Activated T-helper 17 cell treated with anti-CD3 and anti-CD28 coated beads, Interleukin-2, amount 50 U/mL, for 72 hours (primary cell): ENCODE measurements at places on chromosomes 6 and 20. TPM values are rescaled to one million over a fixed set of nuclear protein-coding genes. Genes with fewer than 3 reads are reported as not detected.

DNA sequence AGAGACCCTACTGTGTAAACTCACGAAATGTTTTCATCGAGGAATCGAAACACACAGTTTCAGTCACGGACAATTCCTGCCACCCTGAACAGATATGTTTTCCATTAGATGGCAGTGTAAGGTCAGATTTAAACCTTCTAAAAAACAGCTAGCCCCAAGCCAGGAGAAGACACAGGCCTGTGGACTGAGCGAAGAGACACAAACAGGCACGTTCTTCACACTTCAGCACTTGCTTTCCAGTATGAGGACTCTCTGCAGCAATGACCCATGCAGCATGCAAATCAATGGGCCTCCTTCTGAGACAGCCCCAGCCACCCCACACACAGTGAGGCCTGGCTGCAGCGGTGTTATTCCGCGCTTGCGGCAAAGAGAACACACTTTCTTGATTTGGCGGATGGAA lies 31.9 kb downstream of the HUS1B start:
- ATAC-seq = no peak

Gene PCK1
- total RNA-seq = not detected

GRCh38 chr6:34425132-34425497 lies 754 bp downstream of the RPS10 start:
- no peak for ATAC-seq

Gene TDRD6
- total RNA-seq = not detected

DNA sequence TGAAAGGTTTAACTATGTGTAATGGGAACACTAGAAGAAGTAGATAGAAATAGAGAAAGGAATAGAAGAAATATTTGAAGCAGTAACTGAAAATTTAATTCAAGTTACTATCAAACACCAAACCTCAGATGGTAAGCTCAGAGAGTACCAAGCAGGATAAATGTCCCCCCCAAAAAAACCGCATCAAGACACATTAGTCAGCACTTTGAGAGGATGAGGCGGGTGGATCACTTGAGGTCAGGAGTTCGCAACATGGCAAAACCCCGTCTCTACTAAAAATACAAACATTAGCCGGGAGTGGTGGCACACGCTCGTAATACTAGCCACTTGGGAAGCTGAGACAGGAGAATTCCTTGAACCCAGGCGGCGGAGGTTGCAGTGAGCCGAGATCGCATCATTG lies 253.1 kb downstream of the C6orf118 start:
- ATAC-seq = no peak

DNA sequence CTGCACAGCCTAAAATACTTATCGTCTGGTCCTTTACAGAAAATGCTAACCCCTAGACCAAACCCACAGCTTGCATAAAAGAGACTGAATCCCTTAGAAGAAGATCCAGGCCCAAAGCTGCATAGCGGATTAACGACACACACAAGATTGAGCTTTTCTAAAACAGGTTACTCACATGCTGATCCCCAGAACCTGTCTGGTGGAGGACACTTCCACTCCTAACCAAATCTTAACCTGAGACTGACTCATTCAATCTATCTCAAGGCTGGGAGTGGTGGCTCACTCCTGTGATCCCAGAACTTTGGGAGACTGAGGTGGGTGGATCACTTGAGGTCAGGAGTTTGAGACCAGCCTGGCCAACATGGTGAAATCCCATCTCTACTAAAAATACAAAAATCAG lies 2.8 kb upstream of the SLPI start:
- no peak for ATAC-seq

DNA sequence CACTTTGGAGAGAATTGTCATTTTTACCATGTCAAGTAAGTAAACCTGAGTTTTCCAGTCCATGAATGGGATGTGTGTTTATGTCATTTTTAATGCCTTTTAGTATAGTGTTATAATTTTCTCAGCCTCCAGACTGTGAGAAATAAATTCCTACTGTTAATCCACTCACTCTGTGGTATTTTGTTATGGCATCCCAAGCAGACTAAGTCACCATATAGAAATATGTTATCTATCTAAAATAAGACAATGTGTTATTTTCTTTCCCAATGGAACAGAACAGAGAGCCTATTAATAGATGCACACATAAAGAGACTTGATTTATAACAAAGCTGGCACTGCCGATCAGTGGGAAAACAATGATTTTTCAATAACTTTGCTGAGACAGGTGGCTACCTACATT lies 70.2 kb upstream of the SLC4A11 start:
- no peak for ATAC-seq

GRCh38 chr20:48858075-48858790 lies 30.4 kb upstream of the PREX1 start:
- no peak for ATAC-seq

DNA sequence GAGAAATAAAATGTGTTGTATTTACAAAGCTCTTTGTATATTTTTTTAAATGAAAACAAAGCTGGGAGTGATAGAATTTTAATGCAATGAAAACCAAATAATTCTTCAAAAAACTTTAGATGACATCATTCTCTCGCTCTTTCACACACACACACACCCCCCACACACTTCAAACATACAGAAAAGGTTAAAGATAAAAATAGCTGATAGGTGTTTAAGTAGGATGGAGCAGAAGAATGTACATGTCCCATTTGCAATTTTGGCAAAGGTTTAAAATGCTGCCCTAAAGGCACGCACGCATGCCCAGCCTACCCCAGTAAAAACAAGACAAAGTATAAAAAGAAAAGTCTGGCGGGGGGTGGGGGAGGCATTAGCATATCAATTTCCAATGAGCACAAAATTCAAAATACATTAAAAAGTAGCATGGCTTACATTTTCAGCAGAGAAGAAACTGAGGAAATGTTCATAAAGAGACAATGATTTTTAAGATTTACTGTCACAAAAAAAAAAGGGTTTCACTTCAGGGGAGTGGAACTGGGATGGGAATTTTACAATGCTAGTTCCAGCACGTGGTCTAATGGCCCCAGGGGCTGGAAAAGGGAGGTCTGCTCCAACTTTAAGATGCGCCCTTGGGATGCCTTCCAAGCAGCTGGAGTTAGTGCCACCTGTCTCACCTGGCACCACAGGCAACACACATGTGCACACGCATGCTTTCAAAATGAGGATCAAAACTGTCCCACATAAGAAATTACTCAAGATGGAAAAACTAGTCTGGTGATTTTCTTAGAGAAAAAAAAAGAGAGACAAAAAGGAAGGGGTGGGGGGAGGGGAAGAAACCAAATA lies 55.1 kb upstream of the NFATC2 start:
- ATAC-seq = peak; percentile 60

DNA sequence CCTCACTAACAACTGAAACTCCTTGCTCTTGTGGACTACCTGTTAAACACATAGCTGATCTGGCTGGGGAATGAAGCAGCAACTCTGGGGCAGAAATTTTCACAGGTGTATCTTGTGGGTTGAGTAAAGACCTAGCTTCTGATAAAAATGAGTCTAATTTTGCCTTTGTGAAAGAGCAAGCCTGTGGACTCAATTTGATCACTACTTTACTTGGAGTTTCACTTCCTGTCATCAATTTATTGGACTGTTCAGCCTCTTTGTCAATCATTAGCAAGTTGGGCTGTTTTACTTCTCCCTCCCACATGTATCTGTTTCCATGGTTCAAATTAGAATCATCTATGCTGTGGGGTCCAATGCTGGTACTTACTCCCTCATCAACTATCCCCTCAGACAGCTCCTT lies 29.6 kb upstream of the CRIP3 start:
- no peak for ATAC-seq

- no peak for ATAC-seq
Measured at GRCh38 chr6:116003668-116004067, 57.0 kb downstream of the FRK start.

- peak; percentile 39 for ATAC-seq
Measured at GRCh38 chr20:34268851-34269636, 27.8 kb downstream of the ASIP start.

GRCh38 chr20:19603376-19603750 lies 154.7 kb upstream of the RIN2 start:
- ATAC-seq = no peak

- ATAC-seq = no peak
Measured at GRCh38 chr6:151325075-151326050, 66.0 kb downstream of the ZBTB2 start.

- ATAC-seq = peak; percentile 56
Measured at GRCh38 chr20:2713285-2713684, 20.7 kb downstream of the EBF4 start.

Gene PLG
- total RNA-seq = not detected

- no peak for ATAC-seq
Measured at GRCh38 chr20:57867807-57868206, 158.0 kb upstream of the PMEPA1 start.

DNA sequence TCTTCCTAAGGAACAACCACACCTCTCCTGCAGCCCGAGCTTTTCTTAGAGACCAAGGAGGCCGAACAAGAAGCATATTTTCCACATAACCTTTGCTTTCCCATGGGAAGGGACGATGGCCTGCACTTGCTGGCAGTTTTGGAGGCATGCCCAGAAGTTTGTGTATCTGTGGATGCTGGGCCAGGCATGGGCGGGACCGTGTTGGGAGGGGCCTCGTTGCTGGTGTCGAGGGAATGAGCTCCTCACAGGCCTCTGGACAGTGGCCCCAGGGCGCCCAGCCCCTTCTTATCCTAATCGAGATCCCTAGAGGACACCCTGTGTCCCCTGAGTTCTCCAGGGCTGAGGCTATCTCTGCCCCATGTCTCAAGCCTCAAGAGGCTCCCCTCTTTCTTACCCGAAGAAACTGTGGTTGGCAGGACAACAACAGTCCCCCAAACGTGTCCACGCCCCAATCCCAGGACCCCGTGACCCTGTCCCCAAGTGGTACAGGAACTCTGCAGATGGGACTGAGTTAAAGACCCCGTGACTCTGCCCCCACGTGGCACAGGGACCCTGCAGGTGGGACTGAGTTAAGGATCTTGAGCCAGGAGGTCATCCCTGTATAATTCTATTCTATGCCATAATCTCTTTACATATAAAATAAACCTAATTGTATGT lies 99.5 kb upstream of the BHLHE23 start:
- ATAC-seq = no peak

- ATAC-seq = no peak
Measured at GRCh38 chr6:82597201-82597600, 233.6 kb downstream of the TPBG start.

DNA sequence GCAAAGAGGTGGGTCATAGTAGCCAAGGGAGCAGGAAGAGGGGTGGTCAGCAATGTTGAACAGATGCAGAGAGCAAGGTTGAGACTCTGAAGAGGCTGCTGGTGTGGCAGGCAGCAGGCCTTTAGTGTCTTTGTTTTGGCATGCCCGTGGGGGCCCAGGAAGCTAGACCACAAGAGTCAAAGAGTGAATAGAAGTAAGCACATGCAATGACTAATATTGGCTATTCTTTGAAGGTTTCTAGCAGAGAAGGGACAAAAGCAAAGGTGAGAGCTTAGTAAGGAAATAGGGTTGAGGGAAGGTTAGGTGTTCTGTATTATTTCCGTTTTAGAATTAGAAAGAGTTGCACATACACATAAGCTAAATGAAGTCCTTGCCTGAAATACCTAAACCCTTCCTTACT lies 18.8 kb downstream of the TDRD6 start:
- peak; percentile 24 for ATAC-seq

DNA sequence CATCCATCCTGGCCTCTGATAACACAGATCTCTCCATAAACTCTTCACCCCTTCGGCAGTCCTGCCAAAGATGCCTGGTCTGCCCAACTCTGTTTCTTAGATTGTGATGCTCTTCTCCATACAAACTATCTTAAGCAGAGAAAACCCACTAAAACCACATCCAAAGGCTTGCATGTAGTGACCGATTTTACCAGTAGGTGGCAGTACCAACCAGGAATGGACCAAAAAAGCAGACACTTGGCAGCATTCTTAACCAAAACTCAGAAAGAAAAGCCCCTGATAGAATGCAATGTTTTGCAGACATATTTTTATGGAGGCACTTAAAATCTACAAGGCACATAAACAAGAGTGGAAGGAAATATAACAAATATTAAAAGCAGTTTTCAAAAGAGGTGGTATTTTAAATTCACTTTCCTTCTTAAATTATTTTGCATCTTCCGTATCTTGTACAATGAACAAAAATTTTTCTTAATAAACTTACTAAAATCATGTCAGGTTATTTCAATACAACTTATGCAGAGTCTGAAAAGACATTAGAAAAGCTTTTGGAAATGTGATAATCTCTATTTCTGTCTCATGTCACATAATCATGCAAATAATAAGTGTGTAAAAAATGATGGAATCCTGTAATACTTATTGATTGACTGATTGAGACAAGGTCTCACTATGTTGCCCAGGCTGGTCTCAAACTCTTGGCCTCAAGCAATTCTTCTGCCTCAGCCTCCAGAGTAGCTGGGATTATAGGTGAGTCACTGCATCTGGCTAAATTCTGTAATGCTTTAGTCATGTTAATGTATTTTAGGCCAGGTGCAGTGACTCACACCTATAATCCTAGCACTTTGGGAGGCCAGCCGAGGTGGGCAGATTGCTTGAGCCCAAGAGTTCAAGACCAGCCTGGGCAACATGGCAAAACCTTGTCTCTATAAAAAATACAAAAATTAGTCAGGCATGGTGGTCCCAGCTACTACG lies 29.4 kb downstream of the LRP11 start:
- peak; percentile 45 for ATAC-seq

- no peak for ATAC-seq
Measured at GRCh38 chr6:1039746-1040145, 272.2 kb upstream of the FOXQ1 start.

- ATAC-seq = peak; percentile 97
Measured at GRCh38 chr6:108835218-108835850, 12.9 kb upstream of the ARMC2 start.

GRCh38 chr6:81656231-81656630 lies 96.2 kb downstream of the TENT5A start:
- no peak for ATAC-seq

DNA sequence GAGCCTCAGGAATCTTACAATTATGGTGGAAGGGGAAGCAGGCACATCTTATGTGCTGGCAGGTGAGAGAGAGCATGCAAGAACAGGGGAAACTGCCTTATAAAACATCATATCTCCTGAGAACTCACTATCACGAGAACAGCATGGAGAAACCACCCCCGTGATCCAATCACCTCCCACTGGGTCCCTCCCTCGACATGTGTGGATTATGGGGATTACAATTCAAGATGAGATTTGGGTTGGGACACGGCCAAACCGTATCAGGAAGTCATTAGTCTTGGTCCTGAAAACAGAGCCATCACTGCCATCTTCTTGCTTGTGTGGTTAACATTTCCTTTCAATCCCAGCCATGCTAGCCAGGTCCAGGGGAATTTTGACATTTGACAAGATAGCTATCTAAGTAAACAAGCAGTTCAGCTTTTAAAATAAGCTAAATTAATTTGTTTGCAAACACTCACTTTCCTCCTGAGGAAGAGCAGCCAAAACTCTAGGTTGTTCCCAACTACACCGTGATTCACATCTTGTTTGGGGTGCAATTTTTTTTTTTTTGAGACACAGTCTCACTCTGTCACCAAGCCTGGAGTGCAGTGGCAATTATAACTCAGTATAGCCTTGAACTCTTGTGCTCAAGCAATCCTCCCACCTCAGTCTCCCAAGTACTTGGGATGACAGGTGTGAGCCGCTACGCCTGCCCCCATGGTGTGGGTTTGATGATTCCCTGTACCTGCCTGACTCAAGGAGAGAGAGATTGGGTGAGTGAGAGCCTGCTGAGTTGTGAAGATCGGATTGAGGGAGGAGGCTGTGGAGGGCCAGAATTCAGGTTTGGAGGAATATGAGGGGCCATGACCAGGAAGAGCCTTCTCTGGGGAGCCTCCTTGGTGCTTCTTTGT lies 13.0 kb upstream of the PPP1R14C start:
- ATAC-seq = no peak
